Daoy (cell line): ENCODE measurements at places on chromosomes 11 and 22. TPM values are rescaled to one million over a fixed set of nuclear protein-coding genes. Genes with fewer than 3 reads are reported as not detected.

Gene OR52B2
- total RNA-seq = not detected in 2 replicates

Gene KCTD14
- total RNA-seq = 8.4 and 9.9 TPM in 2 replicates

Gene NAV2
- total RNA-seq = 1.8 and 2.1 TPM in 2 replicates

Gene SHANK2
- total RNA-seq = 0.06 and 0.29 TPM in 2 replicates

Gene TBX10
- total RNA-seq = not detected in 2 replicates

Gene C11orf21
- total RNA-seq = 0.11 and 0.57 TPM in 2 replicates

Gene F2
- total RNA-seq = not detected in 2 replicates

Gene MUC5AC
- total RNA-seq = not detected in 2 replicates

Gene SGSM1
- 0.12 TPM in 1 of 2 replicates, not detected in the other for total RNA-seq

Gene DUSP8
- 0.69 and 1.2 TPM in 2 replicates for total RNA-seq

Gene FOSL1
- 54.0 and 59.3 TPM in 2 replicates for total RNA-seq

Gene PRR5
- 2.1 and 3.0 TPM in 2 replicates for total RNA-seq

Gene MAJIN
- total RNA-seq = not detected in 2 replicates

GRCh38 chr11:63530021-63530420 is 6.6 kb upstream of the PLAAT4 start:
- no peak for DNase-seq

GRCh38 chr22:19168088-19168890 is 10.2 kb downstream of the SLC25A1 start:
- DNase-seq = no peak

DNA sequence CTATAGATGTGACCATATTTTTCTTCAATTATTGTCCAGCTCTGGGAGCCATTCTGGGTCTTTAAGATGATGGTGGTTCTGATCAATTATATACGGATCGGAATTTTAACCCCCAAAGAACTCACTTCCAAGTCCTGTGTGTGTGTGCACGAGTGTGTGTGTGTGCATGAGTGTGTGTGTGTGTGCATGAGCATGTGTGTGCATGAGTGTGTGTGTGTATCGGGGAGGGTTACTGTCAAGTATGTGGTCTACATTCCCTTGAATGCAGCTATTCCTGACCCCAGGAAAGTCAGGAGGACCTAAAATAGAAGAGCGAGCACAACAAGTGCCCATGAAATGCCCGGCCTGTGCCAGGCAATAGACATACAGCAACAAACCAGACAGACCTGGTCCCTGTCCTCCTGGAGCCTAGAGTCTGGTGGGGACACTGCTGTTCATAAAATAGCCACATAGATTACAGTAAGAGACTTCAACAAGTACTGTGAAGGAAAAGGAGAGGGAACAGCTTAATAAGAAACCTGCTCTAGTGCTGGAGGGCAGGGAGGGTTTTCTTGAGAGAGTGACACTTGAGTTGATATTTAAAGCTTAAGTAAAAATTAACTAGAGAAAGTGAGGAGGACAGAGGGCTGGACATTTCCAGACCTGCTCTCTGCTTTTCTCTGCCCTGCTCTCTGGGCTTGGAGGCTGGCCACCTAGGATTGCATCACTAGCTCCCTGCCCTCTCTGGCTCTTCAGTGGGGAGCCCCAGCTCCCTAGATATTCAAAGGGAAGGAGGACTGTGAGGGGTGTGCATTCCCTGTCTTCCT is 66.1 kb upstream of the SPON1 start:
- no peak for DNase-seq

DNA sequence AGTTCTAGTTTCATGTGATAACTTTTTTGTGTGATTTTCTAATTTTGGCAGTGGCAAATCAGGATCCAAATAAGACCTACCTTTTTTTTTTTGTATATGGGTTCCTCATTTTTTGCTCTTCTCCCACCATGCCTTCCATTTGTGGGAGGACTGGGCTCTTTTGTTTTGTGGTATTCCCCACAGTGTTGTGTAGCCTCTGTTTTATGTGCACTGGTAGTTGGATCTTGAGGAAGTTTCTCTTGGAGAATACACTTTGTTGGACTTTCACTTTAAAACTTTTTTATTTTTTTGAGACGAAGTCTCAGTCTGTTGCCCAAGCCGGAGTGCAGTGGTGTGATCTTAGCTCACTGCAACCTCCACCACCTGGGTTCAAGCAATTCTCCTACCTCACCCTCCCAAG is 39.7 kb downstream of the PPP6R3 start:
- DNase-seq = no peak

GRCh38 chr22:37742376-37743171 is 45.7 kb downstream of the TRIOBP start:
- DNase-seq = peak; percentile 95

- no peak for DNase-seq
These were observed 113.9 kb downstream of the CCDC81 start for GRCh38 chr11:86488553-86488952.

DNA sequence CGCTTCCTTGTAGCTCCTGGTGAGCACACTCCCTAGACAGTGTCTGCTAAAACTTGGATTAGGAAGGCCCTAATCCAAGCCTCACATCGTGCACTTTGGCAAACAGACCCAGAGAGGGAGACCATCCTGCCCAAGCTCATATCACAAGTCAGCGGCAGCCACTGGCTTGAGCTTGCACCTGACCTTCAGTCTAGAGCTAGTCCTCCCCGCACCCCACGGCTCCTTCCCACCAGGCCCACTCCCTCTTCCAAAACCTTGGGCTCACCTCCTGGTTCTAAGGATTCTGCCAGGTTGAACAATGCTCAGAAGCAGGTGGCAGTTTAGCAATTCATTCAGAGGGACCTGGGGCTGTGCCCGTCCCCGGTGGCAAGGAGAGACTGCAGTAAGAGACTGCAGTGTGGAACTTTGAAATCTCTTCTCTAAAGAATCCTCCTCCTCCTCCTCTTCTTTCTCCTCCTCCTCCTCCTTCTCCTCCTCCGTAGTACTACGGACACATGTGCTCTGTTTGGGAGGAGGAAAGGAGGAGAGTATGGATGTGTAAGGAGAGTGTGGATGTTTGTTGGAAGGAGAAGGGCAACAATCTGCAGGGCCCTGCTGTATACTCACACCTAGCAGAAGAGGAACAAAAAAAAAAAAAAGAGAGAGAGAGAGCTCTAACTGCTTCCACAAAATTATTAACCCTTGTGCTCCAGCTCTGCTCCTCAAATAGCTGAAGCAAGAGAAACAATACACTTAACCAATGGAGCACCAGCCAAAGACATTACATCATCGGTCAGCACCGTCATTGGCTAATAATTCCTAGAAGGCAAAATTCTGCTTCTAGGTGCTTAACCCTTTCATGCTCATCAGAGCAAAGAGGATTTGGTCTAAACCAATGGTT is 6.0 kb downstream of the SYN3 start:
- DNase-seq = peak; percentile 49

DNA sequence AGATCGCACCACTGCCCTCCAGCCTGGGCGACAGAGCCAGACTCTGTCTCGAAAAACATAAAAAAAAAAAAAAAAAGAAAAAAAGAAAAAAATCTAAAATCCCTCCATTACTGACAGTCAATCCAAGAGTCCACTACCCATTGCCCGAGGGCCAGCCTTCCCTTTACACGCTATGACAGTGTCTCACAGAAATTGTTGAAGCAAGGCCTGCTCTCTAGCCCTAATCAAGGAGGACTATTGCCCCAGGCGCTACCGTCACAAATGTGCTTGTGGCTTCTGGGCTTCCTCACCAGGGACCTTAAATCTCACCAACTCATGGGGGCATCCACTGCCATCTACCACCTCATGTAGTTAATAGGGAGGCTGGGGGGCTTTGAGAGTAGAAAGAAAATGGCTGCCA is 49.9 kb downstream of the UBASH3B start:
- no peak for DNase-seq

DNA sequence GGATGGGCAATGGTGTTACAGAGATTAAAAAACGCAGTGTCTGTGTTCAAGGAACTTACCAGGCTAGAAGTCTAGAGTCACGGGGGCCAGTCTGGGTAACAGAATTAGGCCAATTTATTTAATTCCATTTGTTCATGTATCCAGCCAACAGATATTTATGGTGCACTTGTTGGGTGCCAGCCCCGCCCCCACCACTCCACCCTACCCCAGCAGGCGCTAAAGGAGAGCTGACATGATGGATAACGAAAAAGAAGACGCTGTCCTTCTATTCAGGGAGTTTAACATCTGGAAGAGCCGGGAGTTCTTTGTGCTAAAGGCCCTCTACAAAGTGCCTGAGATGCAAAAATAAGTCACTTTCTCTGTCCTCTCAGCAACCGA is 1.1 kb upstream of the BMAL1 start:
- DNase-seq = no peak

DNA sequence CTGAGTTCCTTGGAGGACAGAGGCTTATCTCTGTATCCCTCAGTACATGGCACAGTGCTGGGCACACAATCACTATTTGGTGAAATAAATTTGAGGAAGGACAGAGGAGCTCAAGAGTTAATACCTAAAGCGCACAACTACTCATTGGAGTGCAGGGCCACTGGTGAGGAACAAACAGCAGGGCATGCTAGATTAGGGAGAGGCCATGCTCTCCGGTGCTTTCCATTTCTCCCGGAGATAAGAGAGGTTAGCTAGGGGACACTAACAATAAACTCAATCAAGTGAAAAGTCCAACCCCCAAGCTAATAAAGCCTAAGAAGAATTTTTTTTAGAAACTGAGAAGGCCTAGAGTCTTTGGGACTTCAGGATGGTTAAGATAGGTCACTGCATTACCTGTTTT is 29.1 kb downstream of the NFRKB start:
- DNase-seq = no peak

DNA sequence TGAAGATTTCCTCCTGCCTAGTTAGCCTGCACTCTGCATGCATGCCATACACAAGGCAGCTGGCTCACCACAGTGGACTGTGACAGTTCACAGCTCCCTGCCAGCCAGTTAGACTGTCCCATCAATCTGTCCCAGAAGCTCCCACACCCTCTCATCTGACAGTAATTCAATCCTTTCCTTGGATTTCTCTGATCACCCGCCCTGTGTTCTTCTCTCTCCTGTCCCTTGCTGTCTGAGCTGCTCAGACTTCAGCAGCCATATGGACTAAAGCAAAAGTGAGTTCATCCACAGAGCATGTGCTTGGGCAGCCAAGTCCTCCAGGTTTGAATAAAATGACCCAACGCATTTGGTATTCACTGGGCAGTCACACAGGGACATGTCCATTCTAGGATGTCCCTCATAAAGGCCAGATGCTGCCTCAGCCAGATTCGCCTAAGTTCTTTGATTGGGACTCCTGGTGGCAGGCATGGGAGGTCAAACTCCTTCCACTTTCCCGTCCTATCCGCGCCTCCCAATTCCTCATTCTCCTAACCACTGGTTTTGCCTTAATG is 54.5 kb upstream of the ZBTB44 start:
- no peak for DNase-seq

DNA sequence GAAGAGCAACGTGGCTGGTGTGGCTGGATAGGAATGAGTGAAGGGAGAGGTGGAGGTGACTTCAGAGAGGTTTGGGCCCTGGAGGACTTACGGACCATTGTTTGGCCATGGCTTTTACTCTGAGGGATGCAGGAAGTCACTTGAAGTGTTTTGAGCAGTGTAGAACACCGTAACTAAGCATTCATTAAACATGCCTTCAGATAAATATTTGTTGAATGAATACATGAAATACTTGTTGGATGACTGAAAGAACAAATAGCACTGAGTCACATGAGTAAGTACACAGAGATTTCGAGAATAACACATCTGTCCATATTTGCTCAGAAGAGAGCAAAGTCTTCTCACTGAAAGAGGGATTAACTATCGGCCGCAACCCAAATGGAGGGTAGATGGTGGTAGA is 182.7 kb upstream of the SNX19 start:
- DNase-seq = no peak

GRCh38 chr11:11078344-11079086 is 220.7 kb upstream of the ZBED5 start:
- no peak for DNase-seq

GRCh38 chr11:34866375-34866774 is 49.8 kb downstream of the APIP start:
- no peak for DNase-seq

DNA sequence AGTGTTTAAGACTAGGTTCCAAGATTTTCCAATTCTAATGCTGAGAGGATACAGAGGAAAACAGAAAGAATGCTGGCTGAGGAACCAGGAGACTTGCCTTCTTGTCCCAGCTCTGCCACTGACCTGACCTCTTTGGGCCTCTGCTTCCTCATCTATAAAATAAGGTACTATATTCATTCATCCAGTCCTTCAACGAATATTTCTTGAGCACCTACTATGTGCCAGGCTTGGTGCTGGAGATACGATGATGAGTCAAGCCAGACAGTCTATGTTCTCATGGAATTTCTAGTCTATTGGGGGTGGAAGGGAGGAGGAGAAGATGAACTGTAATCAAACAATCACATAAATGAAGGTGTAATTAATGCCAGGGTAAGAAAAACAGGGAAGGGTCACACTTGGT is 27.8 kb upstream of the UPB1 start:
- DNase-seq = no peak

- DNase-seq = no peak
These were observed 17.1 kb upstream of the GDPD4 start for GRCh38 chr11:77318600-77318999.
